Activated naive CD8-positive, alpha-beta T cell treated with anti-CD3 and anti-CD28 coated beads, Interleukin-2, amount 10 ng/mL, durations not matched to agents 7 days and 5 days (primary cell): ENCODE measurements at places on chromosomes 3 and 15. TPM values are rescaled to one million over a fixed set of nuclear protein-coding genes. Genes with fewer than 3 reads are reported as not detected.

DNA sequence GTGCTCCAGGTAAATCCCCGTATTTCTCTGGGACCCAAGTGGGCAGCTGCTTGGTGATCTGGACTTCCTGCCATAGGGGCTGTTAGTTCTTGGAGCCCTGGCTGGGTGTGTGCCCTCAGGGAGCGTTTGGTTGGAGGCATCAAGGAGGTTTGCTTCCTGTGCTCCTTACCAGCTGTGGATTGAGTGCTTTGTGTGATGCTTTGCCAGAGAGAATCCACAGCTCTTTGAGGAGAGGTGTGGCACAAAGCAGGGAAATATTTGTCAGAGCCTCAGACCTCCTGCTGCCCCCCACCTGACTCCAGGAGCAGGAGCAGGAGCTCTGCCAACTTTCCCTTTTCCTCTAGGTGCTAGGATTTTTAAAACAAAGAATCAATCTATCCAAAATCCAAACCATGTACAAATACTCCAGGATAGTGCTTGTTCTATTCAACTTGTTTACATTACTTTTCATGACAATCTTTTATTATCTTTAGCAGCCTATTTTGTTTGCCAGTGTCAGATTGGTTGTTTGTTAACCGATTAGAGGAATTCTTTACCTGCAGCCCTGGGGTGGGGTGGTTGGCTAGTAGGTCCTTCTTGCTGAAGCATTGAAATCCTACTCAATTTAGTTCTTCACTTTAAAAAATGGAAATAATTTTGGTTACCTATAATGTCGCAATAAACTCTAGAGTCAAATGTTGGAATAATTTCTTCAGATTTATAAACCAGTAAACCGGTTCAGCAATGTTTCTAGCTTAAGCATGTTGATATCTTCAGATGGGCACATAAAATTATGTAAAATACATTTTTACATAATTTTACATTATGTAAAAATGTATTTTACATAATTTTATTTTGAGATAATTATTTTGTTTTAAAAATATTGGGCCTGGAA is 2.5 kb downstream of the CTDSPL start:
- DNase-seq: no peak
- H3K36me3 ChIP-seq: no peaks in the 10 kb centered on the region
- H3K27ac ChIP-seq: no peak overlapping the region
- no peak overlapping the region for H3K4me3 ChIP-seq
- H3K4me1 ChIP-seq: peaks cover 12% of the 10 kb centered on the region

Gene NSUN3
- total RNA-seq: 16.4 TPM

Gene SEMA5B
- total RNA-seq: 0.17 TPM

GRCh38 chr3:36776436-36776835 is 12.1 kb upstream of the DCLK3 start:
- no peaks in the 10 kb centered on the region for H3K4me1 ChIP-seq
- no peak overlapping the region for H3K27ac ChIP-seq
- H3K36me3 ChIP-seq: no peaks in the 10 kb centered on the region
- H3K27me3 ChIP-seq: peaks cover 38% of the 10 kb centered on the region
